ENCODE measurements at places on chromosomes 2 and 18.

DNA sequence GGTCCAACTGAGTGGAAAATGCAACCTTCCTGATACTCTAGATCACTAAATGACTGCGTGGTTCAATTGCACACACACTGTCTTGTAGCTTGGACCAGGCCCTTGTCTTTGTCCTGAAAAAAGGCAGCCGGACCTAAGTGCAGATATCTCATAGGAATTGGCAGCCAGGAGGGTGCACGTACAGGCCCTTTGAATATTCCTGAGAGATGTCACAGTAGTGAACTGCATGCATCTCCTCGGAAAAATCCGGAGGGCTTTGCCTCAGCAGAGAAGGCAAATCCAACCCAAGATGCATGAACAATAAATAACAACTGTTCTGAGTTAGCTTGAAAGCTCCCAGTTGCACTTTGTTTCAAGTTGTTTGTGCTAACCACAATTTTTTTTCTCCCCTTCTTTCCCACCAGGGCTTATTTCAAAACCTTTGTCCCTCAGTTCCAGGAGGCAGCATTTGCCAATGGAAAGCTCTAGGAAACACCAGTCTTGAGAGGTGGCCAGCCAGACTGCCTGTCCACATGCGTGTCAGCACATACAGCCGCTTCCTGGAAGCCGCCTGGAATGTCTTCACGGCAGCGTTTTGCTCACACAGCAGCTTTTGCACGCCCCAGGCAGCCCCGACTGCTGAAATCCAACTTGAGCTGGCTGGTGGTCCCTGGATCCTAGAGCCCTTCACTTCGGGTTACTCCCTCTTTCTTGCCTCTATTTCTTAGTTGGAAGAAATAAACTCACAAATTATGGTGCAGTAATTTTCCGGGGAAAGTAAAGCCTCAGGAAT lies 54.4 kb upstream of the FOSL2 start:
- peaks cover 16% of the 10 kb centered on the region for H3K4me1 ChIP-seq

DNA sequence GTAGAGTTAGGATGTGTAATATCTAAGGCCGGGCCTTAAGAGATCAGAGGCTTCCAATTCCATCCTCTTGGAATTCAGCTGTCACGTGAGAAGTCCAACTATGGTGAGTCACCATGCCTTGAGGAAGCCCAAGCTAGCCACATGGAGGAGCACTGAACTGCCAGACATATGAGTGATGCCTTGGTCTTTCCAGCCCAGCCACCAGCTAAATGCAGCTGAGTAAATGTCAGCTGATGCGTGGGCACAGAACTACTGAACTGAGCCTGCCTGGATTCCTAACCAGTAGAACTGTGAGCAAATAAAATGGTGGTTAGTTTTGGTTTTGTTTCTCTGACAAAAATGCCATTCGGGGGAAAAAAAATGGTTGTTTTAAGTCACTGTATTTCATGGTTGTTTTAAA lies 153.7 kb upstream of the SERTAD2 start:
- DNase-seq = peak; percentile 86
- peaks cover 9% of the 10 kb centered on the region for H3K4me1 ChIP-seq
- no peaks in the 10 kb centered on the region for H3K36me3 ChIP-seq
- no peaks in the 10 kb centered on the region for H3K27me3 ChIP-seq

- no peak for DNase-seq
- no peak overlapping the region for H3K4me3 ChIP-seq
- H3K27ac ChIP-seq = peak overlapping the region; percentile 58
- peaks cover 18% of the 10 kb centered on the region for H3K36me3 ChIP-seq
- H3K4me1 ChIP-seq = no peaks in the 10 kb centered on the region
- no peaks in the 10 kb centered on the region for H3K27me3 ChIP-seq
Observed at GRCh38 chr18:21702602-21703001, 2.0 kb downstream of the ABHD3 start.

DNA sequence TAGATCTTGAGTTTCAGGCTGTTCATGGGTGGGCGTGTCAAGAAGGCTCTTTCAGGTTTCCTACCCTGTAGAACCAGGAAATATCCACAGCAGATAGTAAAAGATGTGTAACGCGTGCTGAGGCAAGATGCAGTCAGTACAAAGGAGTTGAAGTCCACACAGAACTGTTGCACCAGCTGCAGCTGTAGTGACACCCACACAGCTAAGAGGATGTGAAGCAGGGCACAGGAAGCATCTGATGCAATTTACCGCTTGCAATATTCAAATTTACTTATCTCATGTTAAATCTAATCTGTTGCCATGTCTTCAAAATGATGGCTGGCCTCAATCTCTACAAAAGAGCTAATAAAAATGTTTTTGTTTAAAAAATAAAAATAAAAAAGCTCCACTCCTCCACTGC lies 132.8 kb downstream of the ARHGAP15 start:
- no peaks in the 10 kb centered on the region for H3K27me3 ChIP-seq
- no peak for DNase-seq
- no peak overlapping the region for H3K27ac ChIP-seq
- H3K36me3 ChIP-seq = no peaks in the 10 kb centered on the region

DNA sequence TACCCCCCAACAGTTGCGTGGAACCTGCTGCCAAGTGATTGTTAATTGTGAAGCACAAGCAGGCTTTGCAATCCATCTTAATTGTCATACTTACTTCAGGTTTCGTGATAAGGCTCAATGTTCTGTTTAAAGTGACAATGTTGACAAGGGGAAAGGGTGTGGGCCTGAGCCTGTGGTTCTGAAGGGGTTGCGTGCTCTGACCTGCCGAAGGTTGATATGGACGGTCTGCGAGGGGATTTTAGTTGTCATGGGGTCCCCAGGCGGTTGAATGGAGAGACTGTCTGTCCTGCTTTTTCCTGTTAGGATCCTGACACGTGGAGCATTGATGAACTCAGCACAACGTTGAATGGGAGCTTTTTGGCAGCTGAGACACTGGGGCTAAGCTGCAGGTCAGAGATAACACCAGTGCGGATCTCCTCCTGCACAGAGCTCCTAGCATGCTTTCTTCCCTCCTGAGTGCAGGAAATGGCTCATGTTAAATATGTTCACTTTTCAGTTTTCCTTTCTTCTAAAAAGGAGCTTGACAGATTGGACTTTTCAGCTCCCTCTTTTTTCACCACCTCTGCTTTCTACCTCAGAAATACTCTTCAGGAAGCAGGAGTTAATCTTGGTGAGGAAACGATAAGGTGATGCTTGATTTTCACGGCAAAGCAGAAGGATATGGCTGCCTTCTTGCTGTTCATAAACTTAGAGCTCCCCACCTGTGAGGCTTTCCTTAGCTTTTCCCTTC lies 62.9 kb upstream of the ZEB2 start:
- no peak overlapping the region for H3K4me3 ChIP-seq
- H3K27ac ChIP-seq = no peak overlapping the region
- no peak for DNase-seq
- no peaks in the 10 kb centered on the region for H3K27me3 ChIP-seq

DNA sequence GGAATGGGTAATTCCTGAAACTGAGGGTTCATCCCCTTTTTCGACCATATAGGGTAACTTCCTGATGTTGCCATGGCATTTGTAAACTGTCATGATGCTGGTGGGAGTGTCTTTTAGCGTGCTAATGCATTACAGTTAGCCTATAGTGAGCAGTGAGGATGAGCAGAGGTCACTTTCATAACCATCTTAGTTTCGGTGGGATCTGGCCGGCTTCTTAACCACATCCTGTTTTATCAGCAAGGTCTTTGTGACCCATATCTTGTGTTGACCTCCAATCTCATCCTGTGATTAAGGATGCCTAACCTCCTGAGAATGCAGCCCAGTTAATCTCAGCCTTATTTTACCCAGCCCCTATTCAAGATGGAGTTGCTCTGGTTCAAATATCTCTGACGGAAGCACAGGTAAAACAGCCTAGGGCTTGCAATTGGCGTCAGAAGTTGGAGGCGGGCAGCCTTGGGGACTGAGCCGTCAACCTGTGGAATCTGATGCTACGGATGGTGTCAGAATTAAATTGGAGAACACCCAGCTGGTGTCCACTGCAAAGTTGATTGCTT lies 19.5 kb downstream of the RALBP1 start:
- no peak for DNase-seq
- H3K4me1 ChIP-seq = peaks cover 3% of the 10 kb centered on the region
- no peaks in the 10 kb centered on the region for H3K27me3 ChIP-seq
- no peak overlapping the region for H3K27ac ChIP-seq
- H3K36me3 ChIP-seq = no peaks in the 10 kb centered on the region
- H3K4me3 ChIP-seq = no peak overlapping the region

GRCh38 chr18:34467058-34467457 lies 242.3 kb upstream of the NOL4 start:
- H3K27ac ChIP-seq = no peak overlapping the region
- no peaks in the 10 kb centered on the region for H3K36me3 ChIP-seq
- H3K4me3 ChIP-seq = no peak overlapping the region
- no peaks in the 10 kb centered on the region for H3K27me3 ChIP-seq
- H3K4me1 ChIP-seq = no peaks in the 10 kb centered on the region
- DNase-seq = no peak

DNA sequence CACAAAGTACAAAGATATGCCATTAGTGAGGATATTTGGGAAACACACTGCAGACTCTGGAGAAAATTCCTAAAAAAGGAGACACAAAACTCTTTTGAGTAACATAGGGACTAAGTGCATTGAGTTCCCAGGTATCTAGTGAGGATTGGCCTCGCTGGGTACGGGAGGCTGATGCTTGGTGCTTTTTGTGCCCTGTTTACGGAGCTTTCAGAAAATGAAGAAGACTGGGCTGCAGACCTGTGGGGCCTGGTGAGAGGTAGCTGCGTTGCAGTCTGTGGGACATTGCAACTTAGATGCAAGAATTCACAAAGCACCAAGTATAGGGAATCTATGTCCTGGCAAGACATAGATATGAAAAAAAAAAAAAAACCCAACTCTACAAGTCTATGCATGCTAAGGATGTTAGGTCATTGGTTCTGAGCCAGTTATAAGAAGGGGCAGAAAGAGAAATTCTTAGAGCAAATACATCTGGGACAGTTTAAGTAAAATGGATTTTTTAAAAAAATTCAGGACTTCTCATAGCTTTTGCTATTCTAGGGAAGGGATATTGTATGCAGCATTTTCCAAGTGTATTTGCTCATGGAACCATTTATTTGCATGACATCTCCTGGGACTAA lies 156.0 kb downstream of the SLC4A3 start:
- no peaks in the 10 kb centered on the region for H3K4me1 ChIP-seq
- no peaks in the 10 kb centered on the region for H3K27me3 ChIP-seq
- H3K4me3 ChIP-seq = no peak overlapping the region
